Adrenal gland (tissue), 19 donors: ENCODE measurements at places on chromosomes 4 and X. TPM values are rescaled to one million over a fixed set of nuclear protein-coding genes. Genes with fewer than 3 reads are reported as not detected.

DNA sequence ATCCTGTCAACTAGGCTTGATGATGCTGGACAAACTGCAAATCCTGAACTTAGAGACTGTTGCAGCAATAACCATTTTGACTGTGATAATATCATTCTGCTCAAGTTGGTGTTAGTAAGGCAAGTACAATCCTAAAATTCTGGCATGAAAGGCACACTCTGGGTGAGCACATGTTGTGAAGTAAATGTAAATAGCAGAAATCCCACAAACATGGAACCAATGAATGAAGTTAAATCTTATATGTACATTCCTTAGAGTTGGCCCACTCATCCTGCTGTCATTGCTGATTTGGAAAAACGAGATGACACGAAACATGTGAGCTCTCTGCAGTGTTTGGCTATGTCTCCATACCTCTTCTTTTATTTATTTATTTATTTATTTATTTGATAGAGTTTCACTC is 21.0 kb downstream of the RBM47 start:
- no peak for DNase-seq

DNA sequence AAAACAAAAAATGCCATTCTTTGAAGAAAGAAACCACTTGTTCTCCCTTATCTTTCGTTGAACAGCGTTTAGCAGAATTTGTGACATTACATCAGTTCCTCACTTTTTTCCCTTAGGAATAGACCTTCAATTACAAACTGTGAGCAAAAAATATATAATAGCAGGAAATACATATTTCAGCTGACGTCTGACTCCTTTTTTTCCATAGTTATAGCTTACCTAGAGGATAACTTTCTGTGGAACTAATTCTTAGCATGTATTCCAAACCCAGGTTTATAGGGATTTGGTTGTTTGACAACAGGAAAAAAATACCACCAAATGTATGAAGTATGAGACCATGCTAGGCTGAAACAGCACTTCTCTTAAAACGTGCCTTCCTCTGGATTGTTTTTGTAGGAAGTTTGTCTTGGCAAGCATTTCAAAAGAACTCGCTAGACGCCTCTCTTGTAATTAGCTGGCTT is 2.0 kb upstream of the LIMCH1 start:
- no peak for DNase-seq

DNA sequence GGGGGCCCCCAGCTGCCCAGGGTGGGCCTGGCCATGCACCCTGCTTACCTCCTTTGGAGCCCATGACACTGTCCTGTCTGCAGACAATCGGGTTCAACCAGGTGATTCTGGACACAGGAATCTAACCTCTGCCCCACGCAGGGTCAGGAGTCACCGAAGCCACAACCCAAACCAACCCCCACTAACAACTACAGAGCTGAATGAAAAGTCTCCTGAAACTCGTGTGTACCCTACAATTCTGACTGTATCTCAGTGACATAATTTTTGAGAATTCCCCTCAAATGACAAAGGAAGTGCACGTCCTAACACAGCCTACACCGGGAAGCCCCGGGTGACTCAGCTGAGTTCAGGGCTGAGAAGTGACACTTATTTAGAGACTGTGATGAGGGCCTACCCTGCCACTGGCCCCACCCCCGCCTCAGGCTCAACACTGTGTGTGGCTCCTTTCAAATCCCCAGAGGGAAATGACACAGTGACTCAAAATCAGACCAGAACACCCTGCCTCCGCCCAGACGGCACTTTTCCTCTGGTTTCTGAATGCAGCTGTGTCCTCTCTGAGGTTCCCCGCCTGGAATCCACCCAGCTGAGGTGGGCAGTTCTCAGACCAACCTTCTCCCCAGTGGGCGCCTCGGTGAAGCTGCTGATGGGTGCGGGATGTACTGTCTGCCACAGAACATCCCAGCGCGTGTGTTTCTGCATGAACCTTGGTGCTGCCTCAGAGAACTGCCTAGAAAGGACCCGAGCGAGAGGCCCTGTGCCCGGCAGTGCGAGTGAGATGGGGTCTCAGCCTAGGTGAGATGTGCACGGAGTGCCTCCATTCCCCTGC is 9.9 kb downstream of the TNIP2 start:
- DNase-seq: peak; percentile 88

DNA sequence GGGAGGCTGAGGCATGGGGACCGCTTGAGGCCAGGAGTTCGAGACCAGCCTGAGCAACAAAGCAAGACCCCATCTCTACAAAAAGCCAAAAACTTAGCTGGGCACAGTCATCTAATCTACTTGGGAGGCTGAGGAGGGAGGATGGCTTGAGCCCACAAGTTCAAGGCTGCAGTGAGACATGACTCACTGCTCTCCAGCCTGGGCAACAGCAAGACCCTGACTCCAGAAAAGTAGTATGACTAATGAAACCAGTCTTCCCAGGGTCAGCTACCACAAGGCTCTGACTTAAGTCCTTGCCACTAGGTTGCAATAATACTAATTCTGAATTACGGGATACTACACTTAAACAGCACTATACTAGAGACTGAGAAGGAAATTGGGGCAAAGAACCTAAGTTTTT is 33.1 kb downstream of the ERVMER34-1 start:
- no peak for DNase-seq

DNA sequence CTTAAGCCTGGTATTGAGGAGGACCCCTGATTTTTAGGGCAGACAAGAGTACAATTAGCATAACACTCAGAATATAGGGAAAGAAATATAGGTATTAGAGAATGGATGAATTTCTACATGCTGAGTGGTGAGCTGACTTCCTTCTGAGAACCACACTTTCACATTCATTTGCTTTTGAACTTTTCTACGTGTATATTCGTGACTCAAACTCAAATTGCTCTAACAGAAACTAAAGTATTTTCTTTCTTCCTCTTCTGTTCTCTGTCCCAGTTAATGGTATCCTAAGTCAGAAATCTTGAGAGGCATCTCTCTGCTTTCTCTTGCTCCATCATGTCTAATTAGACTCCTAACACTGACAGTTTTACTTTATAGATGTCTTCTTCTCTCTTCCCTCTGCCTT is 103.2 kb upstream of the CITED1 start:
- DNase-seq: no peak

DNA sequence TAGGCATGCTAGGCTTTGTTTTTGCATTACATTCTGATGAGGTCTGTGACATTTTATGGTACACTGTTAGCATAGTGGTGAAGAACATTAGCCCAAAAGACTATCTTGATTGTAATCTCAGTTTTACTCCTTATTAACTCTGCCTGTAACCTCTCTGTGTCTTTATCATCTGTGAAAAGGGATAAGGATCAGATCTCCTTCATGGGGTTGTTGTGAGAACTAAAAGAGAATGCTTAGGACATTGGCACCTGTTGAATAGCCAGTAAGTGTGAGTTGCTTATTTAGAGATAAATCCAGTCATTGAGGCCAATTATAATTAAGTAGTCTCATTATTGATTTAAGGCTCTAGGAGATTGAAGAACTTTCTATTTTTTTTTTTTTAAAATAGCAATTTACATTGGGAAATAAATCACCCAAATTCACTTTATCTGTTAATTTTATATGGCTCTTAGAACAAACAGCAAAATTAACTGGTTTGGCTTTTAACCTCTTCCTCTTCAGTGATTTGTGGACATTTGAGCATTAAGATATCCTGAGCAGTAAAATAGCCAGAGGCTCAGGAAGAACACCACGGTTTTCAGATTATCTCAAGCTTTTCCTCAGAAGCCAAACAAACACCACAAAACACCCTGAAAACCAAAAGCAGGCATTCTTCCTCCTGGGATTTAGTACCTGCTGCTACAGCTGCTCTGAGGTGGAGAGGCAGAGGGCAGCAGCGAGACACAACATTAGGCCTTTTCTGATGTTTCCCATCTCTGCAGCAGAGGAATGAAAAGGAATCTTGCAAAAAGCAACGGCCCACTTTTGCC is 192.9 kb downstream of the ARHGAP10 start:
- DNase-seq: peak; percentile 45

DNA sequence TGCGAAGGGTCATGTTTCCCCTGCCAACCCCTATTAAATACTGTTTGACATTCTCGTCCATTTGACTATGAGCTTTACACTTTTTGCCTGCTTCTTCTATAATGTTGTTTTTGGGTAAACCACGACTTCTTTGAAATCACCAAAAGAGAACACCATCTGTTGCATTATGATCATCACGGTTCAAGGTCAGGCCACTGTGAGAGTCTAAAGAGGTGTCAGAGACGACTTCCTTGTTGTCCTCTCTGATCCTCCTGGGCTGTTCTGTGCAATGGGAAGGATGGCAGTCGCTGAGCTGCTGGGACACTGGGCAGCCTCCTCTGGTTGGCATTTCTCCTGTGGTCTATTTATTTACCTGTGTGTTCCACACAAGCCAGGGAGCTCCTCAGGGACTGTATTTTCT is 137.5 kb downstream of the RASL11B start:
- DNase-seq: no peak

GRCh38 chr4:185792384-185793115 is 19.4 kb downstream of the SORBS2 start:
- no peak for DNase-seq

DNA sequence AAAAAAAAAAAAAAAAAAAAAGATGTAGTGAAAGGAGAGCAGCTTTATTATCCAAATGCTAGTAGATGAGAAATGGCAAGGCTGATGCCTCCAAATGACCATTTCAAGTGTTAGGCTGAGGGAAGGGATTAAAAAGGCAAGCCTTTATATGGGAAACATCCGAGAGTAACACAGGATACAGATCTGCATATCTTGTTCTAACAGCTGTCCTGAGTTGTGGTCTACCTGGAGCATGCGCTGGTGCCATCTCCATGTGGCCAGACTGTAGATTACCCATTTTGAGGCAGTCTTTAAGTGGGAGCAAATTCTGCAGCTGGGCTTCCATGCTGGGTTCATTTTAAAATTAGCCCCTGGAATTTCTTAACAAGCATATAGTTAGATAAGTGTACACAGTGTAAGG is 26.0 kb upstream of the ELF2 start:
- no peak for DNase-seq

- no peak for DNase-seq
These were observed 156.1 kb downstream of the ENPP6 start for GRCh38 chr4:184061582-184061981.

Gene SPANXD
- not detected for total RNA-seq

Gene STK32B
- total RNA-seq: 0.79 TPM

Gene SMIM10L2A
- total RNA-seq: 34.9 TPM
